Coronary artery (tissue), 2 donors: ENCODE measurements at places on chromosomes 16 and 17.

DNA sequence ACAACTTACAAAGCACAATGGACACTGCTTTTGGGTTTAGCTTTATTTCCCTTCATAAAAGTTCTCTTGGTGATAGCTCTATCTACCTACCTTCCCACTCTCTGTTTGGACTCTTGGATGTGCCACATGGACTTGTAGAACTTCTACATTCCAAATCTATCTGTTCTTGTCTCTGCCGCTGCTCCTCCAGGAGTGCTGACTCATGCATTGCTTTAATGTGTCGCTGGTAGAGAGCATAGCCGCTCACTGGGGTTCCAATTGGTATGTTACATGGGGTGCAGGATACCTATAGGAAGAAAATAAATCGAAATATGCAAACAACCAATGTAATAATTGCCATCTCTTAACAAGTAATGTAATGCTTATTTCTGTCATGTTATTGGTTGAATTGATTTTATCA lies 92.1 kb downstream of the TTC19 start:
- no peak for DNase-seq

- no peak for DNase-seq
Observed at GRCh38 chr16:52812678-52813556, 239.8 kb downstream of the CHD9NB start.

- no peak for DNase-seq
Observed at GRCh38 chr17:34816848-34817247, 144.4 kb downstream of the CCT6B start.

GRCh38 chr17:80296221-80296620 lies 35.6 kb downstream of the RNF213 start:
- DNase-seq: no peak

GRCh38 chr17:80790021-80790765 lies 201.4 kb upstream of the CHMP6 start:
- DNase-seq: peak; percentile 57

DNA sequence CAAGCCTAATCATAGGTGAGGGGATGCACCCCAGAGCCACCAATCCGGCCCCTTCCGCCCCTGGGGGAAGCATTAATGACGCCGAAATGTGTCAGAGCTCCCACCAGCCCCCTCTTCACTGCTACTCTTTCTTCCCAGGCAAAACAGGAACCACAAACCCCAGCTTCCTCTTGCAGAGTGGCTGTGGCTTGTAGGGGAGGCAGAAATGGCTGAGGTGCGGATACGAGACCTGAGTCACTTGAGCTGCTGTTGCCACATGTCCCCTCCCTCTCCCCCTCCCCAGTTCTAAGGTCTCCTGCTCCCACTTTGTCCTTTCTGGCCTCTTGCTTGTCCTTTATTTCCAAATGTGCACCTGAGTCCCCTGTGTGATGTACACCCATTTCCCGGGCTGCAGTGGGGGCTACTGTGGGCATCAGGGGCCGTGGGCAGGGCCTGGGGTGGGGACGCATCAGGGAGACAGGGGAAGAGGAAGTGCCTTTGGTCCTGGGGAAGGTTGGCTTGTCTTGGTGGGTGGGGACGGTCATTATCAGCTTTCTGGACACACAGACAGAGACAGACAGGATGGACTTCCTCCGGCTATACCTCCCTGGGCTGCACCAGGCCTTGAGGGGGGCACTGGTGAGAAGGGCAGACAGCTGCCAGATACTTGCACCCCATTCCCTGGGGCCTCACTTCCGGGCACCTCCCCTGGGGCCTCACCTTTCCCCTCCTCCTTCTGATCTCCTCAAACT lies at the start of gene APOBR:
Gene APOBR (plus strand): TSS at position 523 of the 731 bp plus-strand sequence. CDS start 39 bp downstream, at position 562.
- no peak for DNase-seq

GRCh38 chr17:62859146-62859545 lies 51.0 kb upstream of the MARCHF10 start:
- peak; percentile 47 for DNase-seq

DNA sequence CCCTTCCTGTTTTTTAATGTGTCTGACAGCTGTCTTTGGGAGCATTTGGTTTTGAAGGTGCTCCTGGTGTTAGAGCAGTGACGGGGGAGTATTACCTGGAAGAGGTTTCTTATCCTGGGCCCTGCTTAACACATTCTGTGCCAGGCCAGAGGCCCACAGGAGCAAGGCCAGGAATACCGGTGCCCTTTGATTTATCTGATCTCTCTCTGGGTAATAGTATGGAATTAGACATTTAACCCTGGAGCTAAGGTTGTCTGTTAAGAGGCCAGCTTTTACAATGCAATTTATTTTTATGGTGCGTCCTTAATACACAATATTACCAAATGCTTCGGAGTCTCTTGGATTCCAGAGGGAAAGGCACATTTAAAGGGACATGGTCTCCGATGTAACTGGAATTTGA lies 37.2 kb upstream of the GSE1 start:
- DNase-seq: no peak

- DNase-seq: no peak
Observed at GRCh38 chr16:84499638-84500037, 4.8 kb downstream of the MEAK7 start.

DNA sequence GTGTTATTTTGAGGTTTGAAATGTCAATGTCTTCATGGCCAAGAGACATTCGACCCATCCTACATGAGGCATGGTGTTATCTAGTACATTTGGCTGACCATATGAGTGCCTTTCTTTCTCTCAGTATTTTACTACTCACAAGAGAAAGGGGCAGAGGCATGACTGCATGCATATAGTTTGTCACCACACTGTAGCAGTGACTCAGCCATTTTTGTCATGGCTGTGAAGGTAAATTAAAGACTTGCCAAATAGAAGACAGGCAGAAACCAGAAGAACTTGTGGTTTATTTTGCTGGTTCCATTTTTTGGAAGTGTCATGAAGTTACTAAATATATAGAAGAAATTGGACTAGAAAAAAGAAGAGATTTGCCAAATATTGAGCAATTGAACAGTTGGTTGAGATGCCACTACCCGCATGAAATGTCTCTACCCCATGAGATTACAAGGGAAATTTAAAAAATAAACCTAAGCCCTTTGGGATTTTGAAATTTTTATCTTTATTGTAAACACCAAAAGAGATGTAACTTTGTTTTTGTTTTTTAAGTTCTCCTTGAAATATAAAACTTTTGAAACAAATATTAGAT lies 170.3 kb downstream of the CHD9 start:
- DNase-seq: no peak

- DNase-seq: no peak
Observed at GRCh38 chr16:9238346-9238745, 146.9 kb downstream of the HAPSTR1 start.
